Right ventricle myocardium superior (tissue), 1 donor: ENCODE measurements at places on chromosomes 2 and 18. TPM values are rescaled to one million over a fixed set of nuclear protein-coding genes. Genes with fewer than 3 reads are reported as not detected.

GRCh38 chr2:113273027-113273551 lies 5.6 kb downstream of the PAX8 start:
- DNase-seq, result no peak

REG3A gene
- not detected for total RNA-seq

- DNase-seq, result no peak
These were observed 53.3 kb upstream of the CNTNAP5 start for GRCh38 chr2:123971564-123972318.

DNA sequence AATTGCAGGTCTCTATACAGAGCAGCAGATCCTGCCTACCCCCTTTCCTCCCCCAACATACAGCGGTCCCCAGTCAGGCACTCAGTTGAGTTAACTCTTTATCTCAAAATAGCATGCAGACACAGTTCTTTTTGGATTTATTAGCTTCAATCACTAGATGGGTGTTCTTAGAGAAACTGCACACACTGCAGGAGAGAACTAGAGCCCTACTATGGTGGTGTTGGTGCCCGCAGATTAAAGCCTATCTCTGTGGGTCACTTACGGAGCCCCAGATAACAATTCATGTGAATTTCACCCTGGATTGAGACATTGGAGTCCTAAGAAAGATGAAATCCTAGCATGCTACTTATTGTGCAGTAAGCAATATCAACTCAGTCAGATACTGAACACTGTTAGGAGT lies 11.9 kb downstream of the ADD2 start:
- DNase-seq, result no peak

SERPINB12 gene
- total RNA-seq, result not detected

GRCh38 chr2:23624915-23625314 lies 239.9 kb downstream of the KLHL29 start:
- no peak for DNase-seq

DNA sequence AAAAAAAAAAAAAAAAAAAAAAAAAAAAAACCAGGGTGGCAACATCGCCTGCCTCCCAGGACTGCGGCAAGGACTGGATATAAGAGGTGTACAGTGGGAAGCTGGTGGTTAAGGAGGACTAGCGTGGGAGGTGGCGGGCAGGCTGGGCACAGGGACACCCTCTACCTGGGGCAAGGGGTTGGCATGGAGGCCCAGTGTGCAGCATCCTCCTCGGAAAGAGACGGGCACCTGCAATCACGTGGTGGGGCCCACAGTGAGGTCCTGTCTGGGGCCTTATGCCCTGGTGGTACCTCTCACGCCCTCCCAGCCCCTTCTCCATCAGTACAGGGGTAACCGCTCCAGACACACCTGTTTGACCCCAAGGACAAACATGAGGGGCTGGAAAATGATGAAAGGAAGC lies 27.9 kb downstream of the PXDN start:
- DNase-seq, result peak; percentile 35

DNA sequence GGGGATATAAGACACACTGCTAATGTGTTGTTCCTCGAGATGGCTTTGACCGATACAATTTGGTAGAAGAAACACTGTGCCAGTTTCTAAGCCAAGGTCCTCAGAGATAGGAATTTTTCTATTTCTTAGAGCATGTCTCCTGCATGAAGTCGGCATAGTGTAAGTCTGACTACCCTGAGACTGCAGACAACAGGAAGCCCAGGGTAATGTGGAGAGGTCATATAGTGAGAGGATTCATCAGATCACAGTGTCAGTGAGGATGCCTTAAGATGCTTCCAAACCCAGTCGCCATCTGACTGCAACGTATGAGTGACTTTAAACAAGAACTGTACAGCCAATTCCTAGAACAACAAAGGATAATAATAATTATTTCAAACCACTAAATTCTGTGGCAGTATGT lies 818.3 kb upstream of the GYPC start:
- DNase-seq, result no peak

DNA sequence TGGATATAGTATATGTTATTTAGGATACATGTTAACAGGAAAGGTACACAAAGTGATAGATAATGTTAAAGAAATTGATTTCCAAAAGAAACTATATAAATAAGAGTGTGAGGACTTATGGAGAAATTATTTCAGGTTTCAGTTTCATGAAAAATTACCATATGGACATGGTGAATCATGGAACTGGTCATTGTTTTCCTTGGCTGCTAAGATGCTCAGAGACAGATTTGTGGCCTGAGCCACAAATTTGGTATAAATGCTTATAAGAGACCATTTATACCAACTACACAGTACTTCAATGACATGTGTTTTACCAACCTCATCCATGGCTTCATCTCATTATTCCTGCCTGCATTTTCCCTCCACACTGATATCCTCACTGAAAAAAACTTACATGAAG lies 188.1 kb downstream of the FMNL2 start:
- no peak for DNase-seq
